ENCODE measurements at places on chromosomes 5 and 9.

- DNase-seq = no peak
Observed at GRCh38 chr5:88544136-88544645, 275.5 kb upstream of the TMEM161B start.

DNA sequence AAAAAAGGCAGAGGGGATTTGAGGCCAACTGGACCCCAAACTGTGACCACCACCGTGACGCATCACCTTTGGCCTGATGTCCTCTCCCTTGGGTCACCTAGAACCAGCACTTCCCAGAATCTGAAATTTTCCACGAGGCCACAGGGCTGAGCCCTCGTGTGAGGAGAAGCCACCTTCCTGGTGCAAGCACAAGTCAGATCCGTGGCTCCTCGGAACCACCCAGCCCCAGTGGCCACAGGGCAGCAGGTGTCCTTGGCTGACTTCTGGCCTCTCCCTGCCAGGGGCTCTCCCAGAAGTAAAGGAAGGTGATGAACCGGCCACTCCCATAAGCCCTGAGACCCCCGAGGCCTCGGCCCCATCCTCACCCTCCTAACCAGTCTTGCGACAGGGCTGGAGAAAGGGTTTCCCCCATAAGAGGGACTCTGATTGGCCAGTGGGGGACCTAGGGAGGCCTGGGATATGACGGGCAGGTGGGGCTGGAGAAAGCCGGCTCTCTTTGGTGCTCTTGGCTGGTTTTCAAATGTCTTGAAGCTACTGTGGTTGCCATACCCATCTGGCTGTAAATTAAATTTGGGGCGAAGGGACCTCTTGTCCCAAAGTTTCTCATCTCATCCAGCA is 20.9 kb upstream of the HMCN2 start:
- DNase-seq = no peak

- no peak for DNase-seq
Observed at GRCh38 chr5:138708791-138709190, 44.4 kb upstream of the CTNNA1 start.

- DNase-seq = no peak
Observed at GRCh38 chr5:34881246-34881645, 34.1 kb downstream of the RAD1 start.

DNA sequence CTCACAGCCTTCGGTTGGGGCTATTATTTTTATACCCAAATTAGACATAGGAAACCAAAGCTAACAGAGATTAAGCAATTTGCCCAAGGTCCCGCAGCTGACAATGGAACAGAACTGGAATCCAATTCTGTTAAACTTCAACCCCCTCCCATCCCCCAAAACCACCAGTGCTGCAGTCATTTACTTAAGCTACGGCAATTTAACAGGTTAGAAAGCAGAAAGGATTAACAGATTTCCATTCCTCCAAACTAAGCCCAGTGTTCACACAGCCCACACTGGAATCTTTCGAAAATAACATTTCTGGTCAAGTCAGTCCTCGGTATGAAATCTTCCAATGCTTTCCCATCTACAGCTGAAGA is 1023.1 kb upstream of the DMAC1 start:
- DNase-seq = no peak

DNA sequence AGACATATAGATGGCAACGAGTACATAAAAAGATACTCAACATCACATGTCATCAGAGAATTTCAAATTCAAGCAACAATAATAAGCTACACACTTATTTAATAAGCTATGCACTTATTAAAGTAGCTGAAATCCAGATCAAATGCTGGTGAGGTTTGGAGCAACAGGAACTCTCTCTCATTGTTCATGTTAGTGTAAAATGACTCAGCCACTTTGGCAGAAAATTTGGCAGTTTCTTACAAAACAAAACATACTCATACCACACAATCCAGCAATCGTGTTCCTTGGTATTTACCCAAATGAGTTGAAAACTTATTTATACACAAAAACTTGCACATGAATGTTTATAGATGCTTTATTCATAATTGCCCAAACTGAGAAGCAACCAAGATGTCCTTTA is 131.5 kb upstream of the NFIL3 start:
- DNase-seq = no peak

Measured in midbrain (tissue), 1 donor.